Occipital lobe (tissue), 3 donors: ENCODE measurements at places on chromosomes 16 and 17. TPM values are rescaled to one million over a fixed set of nuclear protein-coding genes. Genes with fewer than 3 reads are reported as not detected.
A peak's percentile ranks its signal among the peaks of the same experiment; 100 is the strongest.

Gene NPIPB6
- not detected for total RNA-seq

Gene ST6GALNAC1
- total RNA-seq: 1.7 TPM

Gene IGF2BP1
- total RNA-seq: 1.9 TPM

Gene CAMKK1
- 8.9 TPM for total RNA-seq

Gene MILR1
- 2.2 TPM for total RNA-seq

Gene CDYL2
- total RNA-seq: 10.0 TPM

DNA sequence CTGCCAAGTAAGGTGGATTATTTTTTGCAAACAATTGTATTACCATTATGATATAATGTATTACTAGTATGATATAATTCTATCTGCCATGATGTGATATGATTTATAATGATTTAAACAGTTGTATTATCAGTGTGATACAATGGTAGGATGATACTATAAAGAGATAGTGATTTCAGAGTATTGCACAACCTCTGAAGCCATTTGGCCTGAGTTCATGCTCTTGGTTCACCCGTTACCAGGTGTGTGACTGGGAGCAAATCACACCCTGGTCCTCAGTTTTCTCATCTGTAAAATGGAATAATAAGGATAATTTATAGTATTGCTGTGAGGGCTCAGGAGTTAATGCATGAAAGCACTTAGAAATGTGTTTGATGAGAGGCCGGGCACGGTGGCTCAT is 905.0 kb upstream of the RBFOX1 start:
- no peak for DNase-seq

- no peak for DNase-seq
Measured at GRCh38 chr17:3835410-3836229, 10.4 kb downstream of the NCBP3 start.

- DNase-seq: peak; percentile 98
Measured at GRCh38 chr17:68035131-68035522, 408 bp upstream of the KPNA2 start.

DNA sequence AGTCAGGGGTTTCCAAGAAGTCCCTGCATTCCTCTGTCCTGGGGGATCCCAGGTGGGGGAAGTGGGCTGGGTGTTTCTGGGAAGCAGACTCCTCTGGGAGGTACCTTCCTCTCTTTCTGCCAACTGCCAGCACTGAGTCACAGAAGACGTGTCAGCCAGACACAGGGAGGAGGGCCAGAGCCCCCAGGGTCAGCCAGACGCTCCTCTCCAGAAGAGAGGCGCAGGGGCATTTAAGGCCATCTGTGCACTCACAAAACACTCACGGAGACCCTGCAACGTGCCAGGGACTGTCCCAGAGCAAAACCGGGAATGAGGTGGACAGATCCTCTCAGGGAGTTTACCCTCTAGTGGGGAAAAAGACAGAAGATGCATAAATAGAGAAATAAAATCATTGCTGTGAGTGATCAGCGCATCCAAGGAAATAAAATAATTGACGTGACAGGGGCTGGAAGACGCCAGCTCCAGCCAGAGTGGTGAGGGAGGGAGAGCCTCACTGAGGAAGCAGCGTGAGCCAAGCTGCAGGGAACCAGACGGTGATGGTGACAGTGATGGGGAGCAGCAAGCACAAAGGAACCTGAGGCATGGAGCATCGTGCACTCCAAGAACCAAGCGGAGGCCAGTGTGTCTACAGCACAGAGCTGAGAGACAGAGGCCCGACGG is 105.4 kb downstream of the ZNF423 start:
- no peak for DNase-seq

- DNase-seq: peak; percentile 65
Measured at GRCh38 chr16:85037050-85037410, 9.4 kb downstream of the KIAA0513 start.

GRCh38 chr17:78822552-78822951 is 18.1 kb downstream of the USP36 start:
- peak; percentile 71 for DNase-seq

- DNase-seq: no peak
Measured at GRCh38 chr17:5823219-5823618, 238.9 kb upstream of the NLRP1 start.

GRCh38 chr17:3845291-3845620 is 790 bp downstream of the NCBP3 start:
- no peak for DNase-seq

DNA sequence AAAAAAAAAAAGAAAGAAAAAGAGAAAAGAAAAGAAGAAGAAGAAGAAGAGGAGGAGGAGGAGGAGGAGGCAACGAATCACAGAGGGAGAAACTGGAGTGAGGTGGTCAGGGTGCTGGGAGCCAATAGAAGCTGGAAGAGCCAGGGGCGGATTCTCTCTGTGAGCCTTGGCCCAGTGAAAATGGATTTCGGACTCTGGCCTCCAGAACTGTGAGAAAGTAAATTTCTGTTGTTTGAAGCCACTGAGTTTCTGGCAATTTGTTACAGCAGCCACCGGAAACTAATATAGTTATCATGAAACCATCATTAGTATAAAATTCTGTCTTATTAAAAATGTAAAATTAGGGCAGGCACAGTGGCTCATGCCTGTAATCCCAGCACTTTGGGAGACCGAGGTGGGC is 27.7 kb upstream of the WFIKKN2 start:
- no peak for DNase-seq

DNA sequence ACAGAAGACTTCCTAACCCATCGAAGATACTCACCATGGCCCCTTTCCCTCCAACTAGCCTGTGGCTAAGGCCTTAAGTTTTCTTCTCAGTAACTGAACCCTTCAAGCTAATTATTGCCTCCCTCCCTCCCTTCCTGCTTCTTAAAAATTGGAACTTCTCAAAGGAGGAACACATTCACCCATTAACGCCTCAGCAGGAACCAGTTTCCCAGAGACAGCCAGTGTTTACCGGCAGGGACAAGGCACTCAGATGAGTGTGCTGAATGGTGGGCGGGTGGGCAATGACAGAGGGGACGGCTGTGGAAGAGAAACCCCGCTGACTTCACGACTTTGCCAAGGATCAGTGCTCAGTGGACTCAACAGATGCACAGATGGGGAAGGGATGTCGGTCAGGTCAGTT is 20.3 kb downstream of the PITPNA start:
- DNase-seq: no peak

DNA sequence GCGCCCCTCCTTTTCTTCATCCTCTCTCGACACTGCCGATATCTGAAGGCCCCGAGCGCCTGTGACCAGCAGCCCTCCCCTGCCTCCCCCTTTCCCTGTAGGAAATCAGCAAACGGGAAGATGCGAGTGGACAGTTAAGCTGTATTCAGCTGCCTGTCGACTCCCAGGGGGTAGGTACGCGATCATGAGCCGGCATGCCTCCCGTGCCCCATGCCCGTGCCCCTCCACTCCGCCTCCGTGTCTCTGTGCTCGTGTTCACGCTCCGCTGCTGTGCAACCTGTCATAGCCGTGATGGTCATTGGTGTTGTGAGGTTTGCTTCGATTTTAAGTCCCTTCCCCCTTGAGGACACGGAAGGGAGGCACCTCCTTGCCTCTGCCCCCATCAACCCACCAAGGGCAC is 34.4 kb downstream of the CACNA1G start:
- no peak for DNase-seq

DNA sequence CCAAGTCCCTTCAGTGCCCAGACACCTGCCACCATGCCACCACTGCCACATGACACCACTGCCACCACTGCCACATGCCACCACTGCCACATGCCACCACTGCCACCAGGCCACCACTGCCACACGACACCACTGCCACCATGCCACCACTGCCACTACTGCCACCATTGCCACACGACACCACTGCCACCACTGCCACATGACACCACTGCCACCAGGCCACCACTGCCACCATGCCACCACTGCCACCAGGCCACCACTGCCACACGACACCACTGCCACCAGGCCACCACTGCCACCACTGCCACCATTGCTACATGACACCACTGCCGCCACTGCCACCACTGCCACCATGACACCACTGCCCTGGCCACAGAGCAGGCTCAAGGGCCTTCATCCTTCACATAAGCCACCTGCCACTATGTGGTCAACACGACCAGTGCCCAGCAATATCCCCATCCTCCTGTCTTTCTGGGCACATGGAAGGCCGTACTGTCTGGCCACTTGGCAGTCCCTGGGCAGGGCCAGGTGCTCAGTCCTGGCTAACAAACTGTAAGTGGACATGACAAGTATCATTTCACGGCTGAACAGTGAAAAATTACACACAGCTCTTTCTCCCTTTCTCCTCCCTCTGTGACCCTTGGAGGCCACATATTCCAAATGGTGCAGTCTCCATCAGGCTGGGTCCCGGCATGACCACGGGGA is 33.1 kb downstream of the ABR start:
- no peak for DNase-seq

DNA sequence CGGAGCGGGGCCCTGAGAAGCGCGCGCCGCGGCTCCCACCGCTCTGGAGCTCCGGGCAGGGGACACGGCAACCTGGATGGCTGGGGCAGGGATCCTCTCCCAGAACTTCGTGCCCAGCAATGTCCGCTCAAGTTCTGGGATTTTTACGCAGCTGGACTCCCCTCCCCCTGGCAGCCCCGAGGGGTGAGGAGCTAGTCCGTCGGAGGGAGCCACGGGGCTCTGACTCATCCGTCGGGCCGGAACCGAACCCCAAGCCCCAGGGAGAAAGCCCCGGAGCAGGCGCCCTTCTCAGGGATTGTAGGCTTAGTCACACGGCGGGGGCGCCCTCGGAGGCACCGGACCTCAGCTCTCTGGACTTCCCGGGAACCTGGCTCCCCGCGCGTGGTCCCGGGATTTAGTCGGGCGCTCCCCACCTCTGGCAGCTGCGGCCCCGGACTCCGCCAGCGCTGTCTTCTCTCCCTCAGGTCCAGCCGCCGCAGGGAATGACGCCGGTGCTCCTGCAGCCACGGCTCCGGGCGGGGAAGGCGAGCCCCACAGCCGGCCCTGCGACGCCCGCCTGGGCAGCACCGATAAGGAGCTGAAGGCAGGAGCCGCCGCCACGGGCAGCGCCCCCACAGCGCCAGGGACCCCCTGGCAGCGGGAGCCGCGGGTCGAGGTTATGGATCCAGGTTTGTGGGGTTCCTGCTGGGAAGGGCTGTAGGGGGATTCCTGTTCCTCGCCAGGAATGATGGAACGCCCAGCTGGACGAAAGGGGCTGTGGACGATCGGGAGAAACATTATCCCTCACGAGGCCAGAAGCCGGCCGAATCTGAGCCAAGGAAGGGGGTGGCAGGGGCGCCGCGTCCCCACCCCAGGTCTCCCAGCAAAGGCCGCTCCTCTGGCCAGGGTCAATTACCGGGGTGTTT is 830 bp downstream of the SPHK1 start:
- no peak for DNase-seq

DNA sequence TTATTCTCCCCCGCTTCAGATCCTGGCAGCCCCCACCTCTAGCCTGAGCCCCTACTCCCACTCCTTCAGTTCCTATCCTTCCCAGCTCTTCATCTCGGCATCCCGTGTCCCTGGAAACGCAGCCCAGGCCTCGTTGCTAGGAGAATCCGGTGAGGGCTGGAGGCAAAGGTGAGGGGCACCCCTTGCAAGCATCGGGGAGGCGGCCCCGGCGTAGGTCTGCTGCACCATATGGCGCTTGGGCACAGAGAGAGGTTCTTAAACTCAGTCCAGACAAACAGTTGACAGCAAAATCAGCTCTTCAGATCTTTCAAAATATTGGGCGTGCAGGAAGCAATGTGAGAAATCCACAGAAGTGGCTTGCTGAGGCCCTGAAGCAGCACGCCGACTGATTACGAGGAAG is 15.0 kb downstream of the SLC38A8 start:
- DNase-seq: no peak

DNA sequence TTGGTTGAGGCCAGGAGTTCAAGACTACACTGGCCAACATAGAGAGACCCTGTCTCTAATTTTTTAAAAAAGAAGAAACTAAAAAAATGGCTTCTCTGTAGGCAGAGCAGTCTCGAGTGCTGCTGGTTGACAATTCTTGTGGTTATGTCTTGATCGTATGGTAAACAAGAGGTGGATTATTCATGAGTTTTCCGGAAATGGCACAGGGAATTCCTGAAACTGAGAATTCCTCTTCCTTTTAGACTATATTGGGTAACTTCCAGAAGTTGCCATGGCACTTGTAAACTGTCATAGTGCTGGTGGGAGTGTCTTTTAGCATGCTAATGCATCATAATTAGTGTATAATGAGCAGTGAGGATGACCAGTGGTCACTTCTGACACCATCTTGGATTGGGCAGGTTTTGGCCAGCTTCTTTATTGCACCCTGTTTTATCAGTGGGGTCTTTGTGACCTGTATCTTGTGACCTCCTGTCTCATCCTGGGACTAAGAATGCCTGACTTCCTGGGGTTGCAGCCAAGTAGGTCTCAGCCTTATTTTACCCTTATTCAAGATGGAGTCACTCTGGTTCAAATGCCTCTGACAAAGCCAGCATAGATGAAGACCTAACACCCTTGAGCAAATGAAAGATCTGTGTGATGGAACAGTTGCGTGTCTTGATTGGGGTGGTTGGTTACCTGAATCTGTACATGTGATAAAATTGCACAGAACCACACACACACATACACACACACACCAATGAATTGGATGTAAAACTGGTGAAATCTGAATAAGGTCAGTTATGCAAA is 30.2 kb downstream of the BMERB1 start:
- no peak for DNase-seq

DNA sequence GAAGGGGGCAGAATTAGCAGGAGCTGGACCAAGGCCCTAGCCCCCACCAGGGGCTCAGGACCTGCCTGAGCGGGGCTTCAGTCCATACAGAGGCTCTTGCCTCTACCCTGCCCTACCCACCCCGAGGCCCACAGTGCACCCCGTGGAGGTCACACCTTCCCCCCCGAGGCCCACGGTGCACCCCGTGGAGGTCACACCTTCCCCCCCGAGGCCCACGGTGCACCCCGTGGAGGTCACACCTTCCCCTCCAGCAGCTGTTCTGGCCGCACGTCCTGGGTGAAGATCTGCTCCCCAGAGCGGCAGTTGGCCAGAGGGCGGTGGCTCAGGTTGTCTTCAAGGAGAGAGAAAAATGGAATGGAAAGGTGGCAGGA is 11.4 kb downstream of the CASKIN2 start:
- no peak for DNase-seq

GRCh38 chr16:72134507-72134906 is 37.4 kb downstream of the PMFBP1 start:
- DNase-seq: no peak

GRCh38 chr17:352421-353212 is at the start of gene RPH3AL:
Gene RPH3AL (minus strand): TSS chr17:352807. CDS start chr17:327543, 25,264 bp downstream.
- no peak for DNase-seq

GRCh38 chr17:4750606-4751005 is 10.9 kb upstream of the CXCL16 start:
- DNase-seq: no peak
